ENCODE measurements at places on chromosomes 2 and 18.

DNA sequence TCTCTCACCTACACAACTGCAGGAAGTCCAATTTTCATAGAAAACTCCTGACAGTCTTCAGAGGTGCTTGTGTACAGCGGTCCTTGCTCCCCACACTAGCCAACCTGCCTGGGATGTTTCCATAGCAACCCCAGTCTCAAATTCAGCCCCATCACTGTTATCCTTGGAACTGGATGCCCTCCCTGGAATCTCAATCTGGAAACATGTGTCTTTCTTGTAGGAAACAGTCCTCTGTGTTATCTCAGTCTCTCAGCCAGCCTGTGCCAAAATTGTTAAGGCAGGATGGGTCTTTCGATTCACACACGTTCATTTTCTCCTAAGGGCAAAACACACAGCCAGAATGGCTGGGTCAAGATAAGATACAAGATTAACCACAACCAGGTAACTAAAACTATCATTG, 295.5 kb upstream of the RND3 start:
- DNase-seq: no peak

- no peak for DNase-seq
Observed at GRCh38 chr2:179036353-179036905, 13.5 kb downstream of the CCDC141 start.

GRCh38 chr2:204191574-204191973, 255.0 kb downstream of the ICOS start:
- no peak for DNase-seq

- DNase-seq: no peak
Observed at GRCh38 chr18:7681298-7681697, 114.2 kb downstream of the PTPRM start.

DNA sequence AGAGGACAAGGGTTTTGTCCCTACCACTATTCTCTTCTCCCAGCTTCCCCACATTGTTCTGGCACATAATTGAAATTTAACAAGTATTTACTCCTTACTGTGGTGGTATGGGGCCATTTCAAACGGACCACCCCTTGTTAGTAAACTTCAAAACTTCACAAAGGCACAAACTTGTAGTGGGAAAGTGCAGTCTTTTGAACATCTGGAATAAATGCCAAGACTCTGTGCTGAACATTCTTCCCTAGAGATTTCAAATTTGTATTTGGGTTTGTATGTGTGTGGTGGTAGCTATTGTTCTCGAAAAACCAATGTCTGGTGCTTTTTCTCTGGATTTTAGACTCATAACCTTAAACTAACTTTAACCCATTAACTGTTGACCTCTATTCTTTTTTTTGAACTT, 151.6 kb downstream of the NRP2 start:
- no peak for DNase-seq

GRCh38 chr2:203722411-203722810, 16.0 kb downstream of the CD28 start:
- DNase-seq: no peak

DNA sequence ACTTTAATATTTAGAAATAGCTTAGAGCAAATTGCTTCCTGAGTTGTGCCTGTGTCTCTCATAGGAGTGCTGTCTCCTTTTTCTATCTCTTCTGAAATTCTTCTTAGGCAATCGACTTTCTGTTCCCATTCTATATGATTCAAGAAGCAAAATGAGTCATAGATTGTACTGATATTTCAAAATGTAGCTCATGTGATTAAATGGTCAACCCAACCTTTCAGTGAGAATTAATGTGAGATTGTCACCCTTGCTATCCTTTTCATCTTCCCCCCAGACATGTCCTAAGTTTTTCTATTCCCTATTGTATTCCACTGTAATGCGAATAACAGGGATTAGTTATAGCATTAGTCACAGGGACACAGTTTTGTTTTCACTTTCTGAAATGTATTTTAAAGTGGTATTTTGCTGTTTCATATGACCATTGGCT, 413.6 kb downstream of the THSD7B start:
- DNase-seq: no peak

DNA sequence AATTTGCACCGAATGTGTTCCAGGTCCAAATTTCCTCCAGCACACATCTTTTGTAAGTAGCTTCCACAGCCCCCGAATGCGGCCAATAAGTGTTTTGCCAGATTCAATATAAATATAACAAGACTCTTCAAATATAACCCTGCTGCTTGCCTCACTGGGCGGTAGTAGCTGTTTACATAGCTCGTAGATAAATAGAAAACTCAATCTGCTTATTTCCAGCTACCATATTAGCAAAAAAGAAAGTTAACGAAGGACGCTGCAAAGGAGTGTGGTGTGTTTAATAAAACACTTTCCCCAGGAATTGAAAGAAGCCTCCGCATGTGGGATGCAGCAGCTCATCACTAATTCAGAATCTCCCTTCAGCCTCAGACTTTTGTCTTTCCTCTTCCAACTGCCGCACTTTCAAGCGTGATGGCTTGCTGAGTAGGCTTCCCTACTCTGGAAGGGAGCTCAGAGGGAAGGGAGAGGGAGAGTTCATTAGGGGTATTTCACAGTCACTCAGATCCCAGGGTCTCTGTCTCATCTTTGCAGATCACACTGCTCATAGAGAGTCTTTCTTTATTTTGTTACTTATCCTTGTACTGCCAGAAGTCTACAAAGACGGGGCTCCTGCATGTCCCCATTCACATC, 367.0 kb downstream of the RND3 start:
- no peak for DNase-seq

- DNase-seq: no peak
Observed at GRCh38 chr2:158926478-158926948, 41.9 kb upstream of the TANC1 start.

DNA sequence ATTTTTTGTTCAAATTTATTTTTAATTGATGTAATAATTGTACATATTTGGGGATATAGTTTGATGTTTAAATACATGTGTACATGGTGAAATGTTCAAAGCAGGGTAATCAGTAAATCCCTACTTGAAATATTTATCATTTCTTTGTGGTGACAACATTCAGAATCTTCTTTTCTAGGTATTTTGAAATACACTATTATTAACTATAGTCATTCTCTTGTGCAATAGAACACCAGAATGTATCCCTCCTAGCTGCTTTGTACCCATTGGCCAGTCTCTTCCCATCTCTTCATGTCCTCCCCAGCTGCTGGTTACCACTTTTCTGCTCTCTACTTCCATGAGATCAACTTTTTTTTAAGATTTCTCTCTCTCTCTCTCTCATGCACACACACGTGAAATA, 126.5 kb downstream of the ZNF407 start:
- DNase-seq: no peak

DNA sequence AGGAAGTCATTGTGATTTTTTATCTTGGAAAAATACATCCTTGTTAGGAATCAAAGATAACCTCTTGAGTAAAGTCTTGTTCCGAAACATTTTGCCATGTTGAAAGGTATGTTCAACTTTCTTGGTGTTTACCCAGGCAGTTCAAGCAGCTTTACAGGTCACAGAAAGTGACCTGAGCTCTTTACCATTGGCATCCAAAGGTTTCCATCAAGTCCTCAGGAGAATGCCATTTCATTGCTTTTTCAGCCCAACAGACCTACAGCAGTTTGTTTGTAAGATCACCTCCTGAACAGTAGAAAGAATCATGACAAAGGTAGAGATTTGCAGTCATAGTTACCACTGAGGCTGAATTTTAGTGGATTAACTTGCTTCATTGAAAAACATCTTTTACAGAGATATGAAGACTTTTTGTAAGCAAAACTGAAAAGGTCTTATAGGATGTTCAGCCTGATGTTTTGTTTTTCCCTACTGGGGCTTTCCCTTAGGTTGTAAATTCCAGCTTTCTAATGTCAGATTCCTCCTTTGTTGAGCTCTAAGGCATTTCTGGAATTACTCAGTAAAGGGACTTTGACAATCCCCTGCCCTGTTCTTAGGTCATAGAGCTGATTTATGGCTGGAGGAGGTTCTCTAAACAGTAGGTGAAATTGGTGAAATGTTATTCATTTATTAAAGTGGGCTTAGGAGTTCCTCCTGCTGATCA, 236.8 kb upstream of the RBMS1 start:
- DNase-seq: no peak
